Activated CD4-positive, alpha-beta T cell treated with anti-CD3 and anti-CD28 coated beads for 48 hours (primary cell): ENCODE measurements at places on chromosomes 11 and 22.

GRCh38 chr11:116499396-116500003, 273.3 kb downstream of the BUD13 start:
- peak; percentile 86 for DNase-seq

DNA sequence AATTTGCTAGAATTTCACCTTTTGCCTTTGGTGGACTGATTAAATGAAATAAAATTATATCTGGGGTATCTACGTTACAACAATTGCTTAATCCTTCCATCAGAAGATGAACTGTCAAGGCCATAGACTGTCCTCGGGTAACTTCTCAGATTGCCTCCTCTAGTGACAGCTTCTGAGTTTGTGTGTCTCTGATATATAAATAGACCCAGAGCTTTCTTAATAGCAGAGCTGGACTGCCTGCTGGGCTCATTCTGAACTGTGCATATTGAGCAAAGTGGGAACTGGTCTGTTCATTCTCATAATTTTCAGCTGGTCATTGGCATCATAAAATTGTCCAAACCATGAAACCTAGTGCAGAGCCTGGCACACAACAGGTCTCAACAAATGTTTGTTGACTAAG, 99.1 kb upstream of the GRAMD1B start:
- no peak for DNase-seq

DNA sequence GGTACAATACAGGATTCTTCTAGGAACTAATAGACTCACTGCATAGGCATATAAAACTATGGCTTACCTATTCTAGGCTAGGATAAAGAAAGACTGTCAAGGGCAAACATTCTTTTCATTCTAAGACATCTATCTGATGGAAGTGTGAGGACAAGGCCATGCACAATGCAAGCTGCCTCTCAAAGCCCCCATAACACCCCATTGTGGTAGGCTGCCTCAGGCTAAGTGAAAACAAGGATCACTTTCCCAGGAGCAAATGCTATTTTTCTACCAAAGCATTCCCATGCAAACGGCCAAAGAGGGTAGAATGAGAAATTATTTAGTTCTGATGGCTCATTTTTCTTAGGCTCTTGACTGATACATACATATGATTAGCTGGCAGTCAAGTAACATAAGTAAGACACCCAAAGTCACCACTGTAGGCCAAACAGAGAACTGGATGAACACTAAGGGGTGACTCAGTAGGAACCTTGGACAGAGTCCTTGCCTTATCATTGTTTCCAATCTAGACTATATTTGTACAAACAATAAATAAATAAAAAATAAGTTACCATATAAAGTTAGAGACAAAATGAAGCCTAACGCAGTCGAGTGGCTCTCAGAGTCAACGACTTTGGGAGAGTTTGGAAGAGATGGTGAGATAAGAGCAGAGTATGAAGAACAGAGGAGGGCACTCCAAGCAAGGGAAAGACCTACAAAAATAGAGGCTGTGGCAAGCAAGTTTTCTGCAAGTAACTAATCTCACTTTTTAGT, 303.6 kb downstream of the SBF2 start:
- DNase-seq = no peak

GRCh38 chr11:7844521-7844920, 47.8 kb upstream of the OR5P2 start:
- no peak for DNase-seq

GRCh38 chr11:18310800-18311340, 11.1 kb downstream of the HPS5 start:
- DNase-seq = no peak

DNA sequence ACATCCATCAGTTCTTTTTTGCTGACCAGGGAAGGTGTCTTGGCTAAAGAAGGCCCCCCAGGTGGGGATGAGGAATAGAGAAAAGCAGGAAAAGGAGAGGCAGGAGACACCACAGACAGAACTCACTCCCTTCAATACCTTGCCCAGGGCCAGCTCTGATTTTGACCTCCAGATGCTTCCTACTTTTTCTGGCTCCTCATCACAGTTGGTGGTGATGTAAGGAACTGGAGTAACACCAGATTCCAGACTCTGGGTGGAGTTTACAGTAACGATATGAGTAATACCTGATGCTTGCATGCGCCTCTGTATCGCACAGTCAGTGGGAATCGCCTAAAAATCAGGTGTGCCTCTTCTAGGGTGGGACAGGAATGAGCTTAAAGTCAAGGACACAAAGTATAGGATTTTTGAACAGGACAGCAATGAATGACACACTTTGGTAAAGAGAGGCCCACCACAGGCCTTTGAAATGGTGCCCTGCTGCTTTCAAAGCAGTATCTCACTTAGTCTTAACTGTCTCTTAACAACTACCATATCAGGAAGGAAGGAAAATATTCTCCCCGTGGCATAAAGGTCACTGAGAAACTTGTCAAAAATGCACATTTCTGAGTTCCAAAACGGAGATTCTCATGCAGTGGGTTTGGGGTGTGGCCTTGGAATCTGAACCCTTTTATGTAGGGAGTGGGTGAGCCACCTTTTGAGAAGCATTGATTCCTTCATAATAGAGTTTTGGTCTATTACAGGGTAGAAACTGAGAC, 140.8 kb downstream of the SNX19 start:
- DNase-seq = no peak

GRCh38 chr11:67664696-67665540, 9.5 kb downstream of the ALDH3B2 start:
- no peak for DNase-seq

DNA sequence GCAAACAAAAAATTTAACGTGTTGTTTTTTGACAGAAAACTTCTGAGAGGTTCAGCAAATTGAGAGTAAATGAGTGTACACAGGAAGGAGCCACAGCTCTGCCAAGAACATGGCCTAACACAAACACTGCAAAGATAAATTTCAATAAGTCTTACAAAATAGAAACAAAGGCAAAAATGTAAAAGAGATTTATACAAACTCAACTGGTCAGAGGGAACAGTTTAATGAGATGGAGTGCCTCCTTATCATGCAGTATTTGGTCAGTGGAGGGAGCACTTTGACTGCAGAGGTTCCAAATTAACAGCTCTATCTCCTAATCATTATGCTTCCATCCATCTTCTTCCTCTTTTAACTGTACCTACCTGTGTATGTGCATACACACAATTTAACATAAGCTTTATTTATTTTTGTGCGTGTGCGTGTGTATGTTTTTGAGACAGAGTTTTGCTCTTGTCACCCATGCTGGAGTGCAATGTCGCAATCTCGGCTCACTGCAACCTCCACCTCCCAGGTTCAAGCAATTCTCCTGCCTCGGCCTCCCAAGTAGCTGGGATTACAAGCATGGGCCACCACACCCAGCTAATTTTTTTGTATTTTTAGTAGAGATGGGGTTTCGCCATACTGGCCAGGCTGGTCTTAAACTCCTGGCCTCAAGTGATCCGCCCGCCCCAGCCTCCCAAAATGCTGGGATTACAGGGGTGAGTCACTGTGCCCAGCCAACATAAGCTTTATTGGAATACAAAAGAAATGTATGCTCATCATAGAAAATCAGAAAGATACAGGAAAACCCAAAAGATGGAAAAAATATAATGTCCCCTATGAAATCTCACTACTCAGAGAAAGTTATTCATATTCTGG, 111.9 kb downstream of the MRTFA start:
- no peak for DNase-seq

GRCh38 chr11:99522467-99523173, 501.9 kb downstream of the CNTN5 start:
- no peak for DNase-seq

- no peak for DNase-seq
Observed at GRCh38 chr11:63909591-63910506, 7.1 kb downstream of the RCOR2 start.

DNA sequence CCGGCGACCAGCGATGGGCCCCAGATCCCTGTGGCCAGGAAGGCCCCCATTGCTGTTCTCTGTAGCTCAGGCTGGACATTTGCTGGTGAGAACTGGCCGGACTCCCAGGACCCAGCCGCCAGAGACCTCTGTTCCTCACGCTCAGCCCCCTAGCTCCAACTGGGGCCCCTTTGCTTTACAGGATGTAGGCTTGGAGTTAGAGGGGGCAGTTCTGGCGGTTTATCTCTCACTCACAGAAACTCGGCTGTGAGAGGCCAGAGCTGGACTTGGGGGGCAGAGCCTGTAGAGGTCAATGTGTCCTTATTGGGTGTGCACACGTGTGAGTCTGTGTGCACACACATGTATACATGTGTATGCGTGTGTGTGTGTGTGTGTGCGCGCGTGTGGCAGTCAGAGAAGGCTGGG, 502 bp downstream of the SMIM38 start:
- DNase-seq = no peak

DNA sequence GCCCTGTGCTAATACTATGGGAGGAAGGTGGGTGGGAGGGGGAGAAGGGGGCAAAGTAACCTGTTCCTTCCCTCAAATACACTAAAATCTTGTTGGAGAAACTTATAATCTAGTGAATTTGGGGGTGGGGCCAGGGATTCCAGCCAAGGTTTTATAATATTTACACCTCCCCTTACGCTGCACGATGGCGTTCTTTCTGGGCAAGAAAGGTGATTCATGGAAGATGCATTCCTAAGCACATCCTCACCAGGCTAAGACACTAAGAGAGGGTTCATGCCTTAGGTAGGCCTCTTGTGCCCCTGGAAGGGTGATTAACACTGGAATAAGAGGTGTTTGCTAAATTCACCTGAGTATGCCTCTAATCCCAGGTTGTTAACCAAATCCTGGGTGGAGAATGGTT, 82.6 kb downstream of the BARX2 start:
- DNase-seq = no peak

GRCh38 chr11:41665441-41666360, 206.2 kb upstream of the LRRC4C start:
- DNase-seq = no peak

DNA sequence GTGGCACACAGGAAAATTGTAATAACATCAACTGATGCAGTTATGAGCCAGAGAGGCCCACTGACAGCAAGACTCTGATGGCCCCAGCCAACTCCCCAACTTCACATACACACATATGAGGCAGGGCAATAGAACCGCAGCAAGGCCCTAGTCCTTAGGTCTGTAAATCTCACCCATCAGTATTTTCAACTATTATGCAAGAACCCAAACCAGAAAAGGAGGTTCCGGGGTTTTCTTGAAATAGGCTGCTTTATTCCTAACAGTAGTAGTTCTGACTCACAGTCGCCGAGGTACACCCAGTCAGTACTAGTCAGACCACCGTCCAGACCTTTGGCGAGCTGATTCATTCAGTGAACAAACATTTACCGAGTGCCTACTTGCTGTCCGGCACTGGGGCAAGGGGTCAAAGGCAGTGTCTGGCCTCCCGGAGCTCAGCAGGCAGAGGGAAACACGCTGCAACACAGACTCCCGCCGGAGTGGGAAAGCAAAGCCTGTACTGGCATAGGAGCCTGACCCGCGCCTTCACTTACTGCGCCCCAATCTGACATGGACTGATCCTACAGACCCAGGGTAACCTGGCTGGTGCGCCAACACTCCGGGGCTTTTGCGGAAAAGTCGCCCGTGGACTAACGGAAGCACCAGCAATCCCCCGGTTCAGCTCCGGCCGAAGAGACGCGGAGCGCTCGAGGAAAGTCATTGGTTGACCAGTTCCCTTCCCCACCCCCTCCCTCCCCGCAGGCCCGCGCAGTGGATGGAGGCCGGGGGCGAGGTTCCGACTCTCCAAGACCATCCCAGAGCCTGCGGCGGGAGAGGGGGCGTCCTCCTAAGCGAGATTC, 1.3 kb downstream of the PLEKHA7 start:
- DNase-seq = no peak

- DNase-seq = no peak
Observed at GRCh38 chr11:14132312-14132711, 169.8 kb downstream of the SPON1 start.

DNA sequence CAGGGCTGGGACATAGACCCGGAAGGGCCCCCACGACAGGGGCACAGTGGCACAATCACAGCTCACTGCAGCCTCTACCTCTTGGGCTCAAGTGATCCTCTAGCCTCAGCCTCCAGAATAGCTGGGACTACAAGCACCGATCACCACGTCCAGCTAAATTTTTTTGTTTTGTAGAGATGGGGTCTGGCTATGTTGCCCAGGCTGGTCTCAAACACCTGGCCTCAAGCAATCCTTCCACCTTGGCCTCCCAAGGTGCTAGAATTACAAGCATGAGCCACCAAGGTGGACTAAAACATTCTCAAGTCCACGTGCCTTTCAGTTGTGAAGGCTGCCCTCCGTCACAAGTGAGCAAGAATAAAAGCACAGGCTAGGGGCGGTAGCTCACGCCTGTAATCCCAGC, 10.1 kb upstream of the COMT start:
- no peak for DNase-seq

- no peak for DNase-seq
Observed at GRCh38 chr22:25817092-25817943, 75.3 kb downstream of the MYO18B start.

DNA sequence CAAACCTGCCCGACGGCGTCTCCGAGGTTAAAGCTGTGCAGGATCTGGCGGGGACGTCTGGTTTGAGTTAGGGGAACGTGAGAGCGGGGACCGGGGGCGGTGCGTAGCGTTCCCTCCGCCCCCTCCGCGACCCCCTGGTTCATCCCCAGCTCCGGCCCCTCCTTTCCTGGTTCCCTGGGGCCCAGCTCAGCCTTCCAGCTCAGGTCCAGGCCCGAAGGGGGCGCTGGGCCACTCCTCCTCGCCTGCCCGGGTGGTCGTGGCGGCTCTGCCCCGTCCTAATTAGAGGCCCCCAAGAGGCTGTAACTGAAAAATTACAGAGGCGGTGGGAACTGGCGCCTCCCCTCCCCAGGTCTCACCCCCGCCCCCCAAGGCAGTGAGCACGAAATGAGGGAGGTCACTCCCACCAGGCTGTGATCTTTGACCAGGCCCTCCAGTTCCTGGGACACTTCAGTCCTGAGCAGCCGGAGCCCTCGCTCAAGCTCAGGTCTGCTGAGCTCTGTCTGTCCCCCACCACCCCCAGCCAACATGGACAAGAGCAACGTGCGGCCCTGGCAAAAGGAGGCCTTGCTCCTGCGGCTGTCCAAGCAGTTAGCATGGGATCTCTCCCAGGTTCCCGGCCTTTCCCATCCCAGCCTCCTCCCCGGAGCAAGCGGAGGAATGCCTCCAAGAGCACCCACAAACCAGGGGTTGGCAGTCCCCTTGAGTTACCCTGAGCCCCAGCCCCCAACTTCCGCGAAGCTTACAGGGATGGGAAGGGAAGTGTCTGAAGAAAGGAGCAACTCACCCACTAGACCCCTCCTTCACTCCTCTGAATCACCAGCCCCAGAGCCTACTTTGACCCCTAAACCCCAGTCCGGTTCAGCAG, 3.3 kb downstream of the CD248 start:
- no peak for DNase-seq

DNA sequence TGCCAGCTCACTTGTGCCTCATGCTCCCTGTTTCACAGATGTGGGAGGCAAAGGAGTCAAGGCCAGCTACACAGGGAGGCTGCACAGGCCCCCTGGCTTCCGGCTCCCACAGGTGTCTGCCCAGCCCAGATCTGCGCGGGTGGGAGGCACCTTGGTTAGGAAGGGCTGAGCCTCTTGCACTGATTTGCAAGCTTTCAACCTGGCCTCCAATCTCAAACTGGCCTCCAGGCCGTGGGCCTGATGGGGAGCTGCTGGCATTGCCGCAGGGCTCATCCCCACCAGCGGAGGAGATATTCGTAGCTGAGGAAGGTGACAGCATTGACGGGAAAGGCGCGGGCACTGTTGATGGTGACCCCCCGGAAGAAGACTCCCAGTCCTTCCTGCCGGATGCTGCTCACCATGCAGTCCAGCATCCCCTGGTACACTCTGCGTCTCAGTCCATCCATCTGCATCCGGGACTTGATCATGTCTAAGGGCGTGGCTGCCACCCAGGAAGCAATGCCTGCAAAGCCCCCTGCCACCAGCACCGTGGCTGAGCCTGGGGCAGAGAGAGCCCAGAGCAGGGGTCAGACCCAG, 6.2 kb downstream of the SLC25A45 start:
- no peak for DNase-seq
